ENCODE measurements at places on chromosomes 5 and 9.
A peak's percentile ranks its signal among the peaks of the same experiment; 100 is the strongest.

DNA sequence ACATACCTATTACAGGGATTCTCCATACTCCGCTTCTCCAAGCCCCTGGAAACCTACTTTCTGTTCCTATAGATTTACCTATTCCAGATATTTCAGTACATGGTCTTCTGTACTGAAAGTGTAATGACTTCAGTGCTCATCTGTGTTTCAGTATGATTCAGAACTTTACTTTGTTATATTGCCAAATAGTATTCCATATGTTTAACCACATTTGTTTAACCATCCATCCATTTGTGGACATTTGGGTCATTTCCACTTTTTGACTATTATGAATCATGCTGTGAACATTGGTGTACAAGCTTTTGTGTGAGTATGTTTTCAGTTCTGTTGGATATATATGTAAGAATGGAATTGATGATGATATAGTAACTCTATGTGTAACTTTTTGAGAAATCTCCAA lies 188.9 kb downstream of the PDZD2 start:
- no peak for DNase-seq

DNA sequence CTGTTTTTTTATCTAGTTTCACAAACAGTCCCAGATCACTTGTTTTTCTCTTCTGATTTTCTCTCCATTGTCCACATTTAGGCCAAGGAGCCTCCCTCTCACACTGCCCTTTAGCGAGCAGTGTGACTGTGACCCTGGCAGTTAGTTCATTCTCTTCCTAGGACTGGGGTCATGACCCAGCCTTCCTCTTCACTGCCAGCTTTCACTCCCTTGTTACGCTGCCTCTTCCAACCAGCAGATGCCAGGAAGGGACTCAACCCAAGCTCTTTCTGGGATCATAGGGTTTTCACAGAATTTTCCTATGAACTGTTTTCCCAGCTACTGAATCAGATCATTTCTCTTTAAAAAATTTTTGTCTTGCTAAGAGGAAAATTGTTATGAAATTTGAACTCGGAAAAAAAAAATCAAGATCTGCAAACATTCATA lies 70.9 kb downstream of the LMNB1 start:
- DNase-seq: no peak

- DNase-seq: no peak
Observed at GRCh38 chr9:69532396-69532795, 139.8 kb downstream of the APBA1 start.

DNA sequence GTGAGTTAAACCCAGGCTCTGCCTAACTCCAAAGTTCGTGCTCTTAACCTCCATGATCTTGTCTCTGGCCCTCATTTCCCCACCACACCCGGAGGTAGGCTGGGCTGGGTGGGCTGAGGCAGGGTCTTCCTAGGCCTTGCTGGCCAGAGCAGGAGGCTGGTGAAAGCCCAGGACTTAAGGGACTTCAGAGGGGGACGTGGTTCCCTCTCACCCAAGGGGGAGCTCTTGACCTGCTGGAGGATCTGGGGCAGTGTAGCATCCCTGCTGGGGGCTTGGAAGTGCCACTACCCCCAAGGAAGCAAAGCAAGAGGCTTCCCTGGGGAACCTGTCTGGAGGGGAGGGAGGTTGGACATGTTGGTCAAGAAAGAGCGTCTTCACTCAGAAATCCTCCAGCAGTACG lies 14.7 kb downstream of the PITX1 start:
- peak; percentile 53 for DNase-seq

GRCh38 chr9:26262421-26263107 lies 584.3 kb upstream of the TUSC1 start:
- no peak for DNase-seq

GRCh38 chr5:104050436-104050835 lies 487.8 kb upstream of the NUDT12 start:
- DNase-seq: no peak

- DNase-seq: no peak
Observed at GRCh38 chr9:129697656-129698253, 32.3 kb downstream of the PRRX2 start.

DNA sequence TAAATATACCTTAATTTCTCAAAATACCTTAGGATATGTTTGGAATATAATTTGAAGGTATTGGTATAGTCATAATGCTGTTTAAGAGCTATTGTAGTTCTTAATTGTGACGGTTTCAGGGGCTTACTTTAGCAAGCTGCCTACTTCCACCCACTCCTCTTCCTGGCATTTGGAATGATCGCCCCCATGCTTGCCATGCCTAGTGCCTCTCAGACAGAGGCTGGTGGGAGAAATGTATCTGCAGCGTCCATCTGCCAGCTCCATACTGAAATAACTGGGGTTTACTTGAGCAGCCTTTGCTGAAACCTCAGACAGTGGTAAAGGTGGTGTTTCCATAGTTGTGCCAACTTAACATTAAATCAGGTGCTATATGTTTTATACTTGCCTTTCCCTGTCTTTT lies 52.2 kb downstream of the GABRG2 start:
- no peak for DNase-seq

- peak; percentile 46 for DNase-seq
Observed at GRCh38 chr9:69430206-69430605, 105.2 kb downstream of the ENTREP1 start.

DNA sequence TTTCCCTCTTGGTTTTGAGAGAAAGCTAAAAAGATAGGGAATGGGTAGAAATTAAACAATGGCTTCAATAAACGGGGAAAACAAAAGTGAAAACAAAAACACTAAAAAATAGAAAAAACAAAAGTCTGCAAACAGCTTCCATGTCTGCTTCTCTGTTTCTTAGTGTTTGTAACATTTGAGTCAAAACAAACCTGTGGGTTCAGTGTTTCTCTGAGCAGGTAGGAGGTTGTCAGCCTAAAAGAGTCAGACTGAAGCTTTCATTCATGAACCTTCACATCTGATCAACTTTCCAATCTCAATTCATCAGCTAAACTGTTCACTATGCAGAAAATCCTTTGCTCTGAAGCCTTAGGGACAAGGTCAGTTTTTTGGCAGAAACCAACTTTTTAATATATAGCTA lies 102.5 kb upstream of the ADAMTS16 start:
- no peak for DNase-seq

GRCh38 chr5:129460936-129461710 lies 1.0 kb downstream of the ADAMTS19 start:
- peak; percentile 66 for DNase-seq

DNA sequence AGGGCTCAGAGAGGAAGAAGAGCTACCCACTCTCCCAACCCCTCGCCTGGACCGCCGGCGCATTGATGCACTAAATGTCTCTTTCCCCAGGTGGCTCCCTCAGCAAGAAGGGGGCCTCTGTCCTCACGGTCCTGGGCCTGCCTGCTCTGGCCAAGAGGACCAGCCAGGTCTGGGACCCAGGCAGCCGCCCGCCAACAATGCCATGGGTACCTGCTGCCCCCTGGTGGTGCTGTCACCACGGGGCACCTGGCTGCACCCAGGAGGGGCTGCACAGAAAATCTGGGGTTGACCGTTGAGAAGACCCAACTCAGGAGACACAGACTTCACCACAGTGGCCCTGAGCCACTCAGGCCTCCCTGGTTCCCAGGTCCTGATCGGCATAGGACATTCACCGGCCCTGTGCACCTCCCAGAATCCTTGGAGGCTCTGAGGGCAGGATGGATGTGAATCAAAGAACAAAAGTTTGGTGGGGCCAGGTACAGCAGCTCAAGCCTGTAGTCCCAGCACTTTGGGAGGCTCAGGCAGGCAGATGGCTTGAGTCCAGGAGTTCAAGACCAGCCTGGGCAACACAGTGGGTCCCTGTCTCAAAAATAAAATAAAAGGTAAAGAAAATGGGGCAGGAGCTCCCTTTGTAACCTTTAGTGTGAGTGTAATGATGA lies 2.4 kb upstream of the VAV2 start:
- DNase-seq: peak; percentile 91

GRCh38 chr5:82540301-82540700 lies 262.1 kb upstream of the RPS23 start:
- DNase-seq: no peak

GRCh38 chr9:79215821-79216220 lies 355.9 kb upstream of the TLE4 start:
- no peak for DNase-seq

DNA sequence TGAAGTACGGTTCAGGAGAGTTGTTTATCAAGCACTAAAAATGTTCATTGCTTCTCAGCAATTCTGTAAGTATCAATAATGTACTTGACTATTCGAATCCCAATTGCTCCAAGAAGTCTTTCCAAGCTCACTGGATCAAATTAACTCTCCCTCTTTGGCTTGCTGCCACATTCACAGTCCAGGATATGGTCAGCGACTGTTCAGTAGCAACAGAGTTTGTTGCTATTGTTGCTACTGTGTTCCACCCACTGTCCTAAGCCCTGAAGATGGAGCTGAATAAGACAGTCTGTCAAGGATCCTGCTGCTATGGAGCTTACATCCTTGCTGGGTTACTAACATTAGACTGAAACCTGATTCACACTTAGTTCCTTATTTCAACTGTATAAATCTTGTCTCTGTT lies 110.8 kb downstream of the FGF10 start:
- no peak for DNase-seq

GRCh38 chr5:167263185-167263584 lies 1028.3 kb upstream of the WWC1 start:
- no peak for DNase-seq

- no peak for DNase-seq
Observed at GRCh38 chr5:18003312-18003711, 369.1 kb downstream of the TAF11L14 start.

DNA sequence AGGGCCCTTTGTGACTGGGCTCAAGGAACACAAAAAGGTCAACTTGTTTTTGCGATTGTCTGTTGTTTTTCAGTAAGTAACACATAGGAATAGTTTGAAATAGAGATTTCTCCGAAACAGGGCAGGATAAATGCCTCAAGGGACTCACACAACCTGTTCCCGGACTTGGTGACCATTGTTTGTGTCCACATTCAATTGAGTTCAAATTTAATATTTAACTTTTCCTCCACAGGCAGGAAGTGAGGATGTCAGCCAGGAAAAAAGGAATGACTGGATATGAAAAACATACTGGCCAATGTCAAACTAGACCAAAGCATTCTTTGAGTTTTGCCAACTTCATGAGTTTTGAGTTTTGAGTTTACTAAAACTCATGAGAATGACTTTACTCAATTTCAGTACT lies 72.7 kb downstream of the SPATA31C2 start:
- no peak for DNase-seq

GRCh38 chr9:34540827-34541226 lies 18.0 kb upstream of the ENHO start:
- DNase-seq: no peak

GRCh38 chr5:131169810-131170539 lies 769 bp upstream of the LYRM7 start:
- no peak for DNase-seq

- no peak for DNase-seq
Observed at GRCh38 chr9:95565982-95566381, 49.2 kb upstream of the PTCH1 start.

- no peak for DNase-seq
Observed at GRCh38 chr5:171355302-171355724, 32.3 kb upstream of the NPM1 start.

DNA sequence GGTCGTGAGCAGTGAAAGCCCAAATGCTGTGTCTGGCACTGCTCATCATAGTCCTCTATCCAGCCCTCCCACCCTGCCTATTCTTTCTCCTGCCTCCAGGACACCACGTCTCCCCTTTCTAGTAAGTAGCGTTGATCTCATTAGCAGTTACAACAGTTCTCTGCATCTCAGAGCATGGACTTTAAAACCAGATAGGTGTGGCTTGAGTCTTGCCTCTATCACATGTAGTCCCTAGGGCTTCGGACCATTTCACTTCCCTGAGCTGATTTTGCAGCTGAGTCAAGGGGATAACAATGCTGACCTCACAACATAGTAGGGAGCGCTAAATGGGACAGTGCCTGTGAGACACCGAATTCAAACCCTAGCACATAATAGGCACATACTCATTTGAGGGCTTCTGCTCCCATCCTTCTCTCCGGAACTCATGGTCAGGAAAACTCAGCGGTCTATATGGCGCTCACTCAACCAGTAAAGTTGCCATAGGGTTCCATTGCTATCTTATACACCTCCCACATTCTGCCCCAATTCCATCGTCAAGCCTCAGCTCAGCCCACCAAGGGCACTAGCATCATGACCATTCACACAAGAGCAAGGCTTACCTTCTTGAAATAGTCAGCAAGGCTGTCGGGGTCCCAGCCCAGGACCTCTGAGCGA lies 515 bp downstream of the LCP2 start:
- no peak for DNase-seq

DNA sequence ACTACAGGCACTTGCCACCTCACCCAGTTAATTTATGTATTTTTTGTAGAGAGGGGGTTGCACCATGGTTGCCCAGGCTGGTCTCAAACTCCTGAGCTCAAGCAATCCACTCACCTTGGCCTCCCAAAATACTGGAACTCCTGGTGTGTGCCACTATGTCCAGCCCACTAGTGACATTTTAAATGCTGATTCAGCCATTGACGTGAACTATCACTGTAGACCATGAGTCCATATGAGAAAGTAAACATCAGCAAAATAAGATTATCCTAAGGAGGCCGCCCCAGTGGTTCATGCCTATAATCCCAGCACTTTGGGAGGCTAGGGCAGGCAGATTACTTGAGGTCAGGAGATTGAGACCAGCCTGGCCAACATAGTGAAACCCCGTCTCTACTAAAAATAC lies 488.1 kb upstream of the EDIL3 start:
- DNase-seq: no peak

GRCh38 chr9:136799854-136800657 lies 3.9 kb downstream of the CCDC183 start:
- peak; percentile 96 for DNase-seq

- DNase-seq: peak; percentile 55
Observed at GRCh38 chr5:178455480-178455835, 134.7 kb downstream of the COL23A1 start.

DNA sequence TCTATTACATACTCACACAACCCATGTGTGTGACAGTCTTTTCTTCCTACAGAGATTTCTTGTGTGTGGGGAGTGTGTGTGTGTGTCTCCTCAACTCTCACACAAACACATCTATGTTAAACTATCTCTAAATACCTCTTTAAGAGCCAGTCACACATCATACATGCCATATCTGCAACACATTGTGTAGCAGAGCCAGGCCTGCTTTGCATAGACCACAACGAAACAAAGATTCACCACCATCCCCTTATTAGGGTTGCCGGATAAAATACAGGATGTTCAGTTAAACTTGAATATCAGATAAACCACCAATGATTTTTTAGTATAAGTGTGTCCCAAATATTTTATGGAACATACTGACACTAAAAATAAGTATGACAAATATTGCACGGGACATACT lies 2.3 kb downstream of the FAM170A start:
- DNase-seq: no peak

GRCh38 chr9:133731876-133732638 lies 6.1 kb downstream of the SARDH start:
- peak; percentile 58 for DNase-seq

DNA sequence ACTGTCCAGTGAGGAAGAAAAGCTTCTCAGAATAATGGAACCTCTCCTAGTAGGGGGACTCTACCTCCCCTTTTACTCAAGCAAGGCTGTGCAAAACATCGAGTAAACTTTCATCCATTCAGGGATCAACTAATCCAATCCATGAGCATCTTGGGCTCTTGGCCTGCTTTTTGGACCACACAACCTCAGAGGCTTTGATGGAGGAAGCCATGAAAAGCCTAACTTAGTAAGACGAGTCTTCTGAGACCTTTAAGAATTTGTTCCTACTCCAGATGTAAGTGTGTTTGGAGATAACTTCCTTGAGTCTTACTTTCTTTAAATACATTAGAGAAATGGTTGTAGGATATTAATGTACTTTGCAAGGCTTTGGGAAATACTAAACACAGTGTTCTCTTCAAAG lies 49.1 kb downstream of the MARCHF3 start:
- no peak for DNase-seq
